ENCODE measurements at places on chromosomes 4 and X.

DNA sequence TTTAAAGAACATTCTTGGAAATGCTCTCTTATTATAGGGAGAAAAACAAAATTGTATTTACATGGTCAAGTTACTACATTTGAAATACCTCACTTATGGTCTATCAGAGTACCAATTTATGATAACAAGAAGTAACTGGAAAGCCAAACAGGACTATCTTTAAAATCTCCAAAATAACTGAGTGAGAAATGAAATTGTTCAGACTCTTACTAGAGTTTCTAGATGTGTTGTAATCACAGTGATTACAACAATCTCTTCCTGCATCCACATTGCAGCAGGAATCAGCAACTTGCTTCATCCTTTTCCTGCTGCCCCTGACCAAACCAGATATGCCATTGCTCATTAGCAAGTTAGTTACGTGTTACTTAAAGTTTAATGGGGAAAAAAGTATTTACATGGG, 245.2 kb upstream of the SMIM31 start:
- DNase-seq = no peak

DNA sequence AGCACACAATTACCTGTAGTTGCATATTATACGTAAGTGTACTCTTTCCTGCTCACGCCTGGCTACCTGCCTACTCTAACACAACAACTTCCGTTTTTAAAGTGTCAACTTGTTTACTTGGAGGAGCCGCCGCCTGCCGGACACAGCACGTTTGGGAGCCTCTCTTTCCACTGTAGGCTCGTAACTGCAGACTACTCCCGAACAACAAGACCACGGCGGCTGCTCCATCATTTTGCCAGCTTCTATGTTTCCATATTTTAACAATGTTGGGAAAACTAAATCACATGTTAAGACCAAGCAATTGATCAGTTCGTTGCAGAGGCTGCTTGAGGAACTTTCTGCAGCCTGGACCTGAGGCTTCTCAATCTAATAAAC, 841 bp downstream of the MTNR1A start:
- no peak for DNase-seq

GRCh38 chr4:8162625-8163024, 4.0 kb upstream of the ABLIM2 start:
- DNase-seq = no peak

DNA sequence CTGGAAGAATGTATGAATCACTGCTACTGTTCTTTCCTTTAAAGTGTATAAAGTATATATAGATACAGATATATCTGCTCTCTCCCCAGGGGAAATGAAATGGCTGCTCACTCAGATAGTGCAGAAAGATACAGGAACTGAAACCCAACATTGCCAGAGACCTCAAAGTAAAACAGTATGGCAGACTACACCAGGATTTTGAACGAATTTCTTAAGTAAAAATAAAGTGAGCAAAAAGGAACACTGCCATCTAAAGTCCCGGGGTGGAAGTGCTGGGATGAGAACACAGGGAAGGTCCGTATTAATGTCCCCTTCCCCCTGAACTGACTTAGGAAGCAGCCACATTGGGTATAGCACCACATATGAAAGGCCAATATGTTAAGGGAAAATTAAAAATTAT, 93.4 kb downstream of the TMA16 start:
- DNase-seq = no peak

DNA sequence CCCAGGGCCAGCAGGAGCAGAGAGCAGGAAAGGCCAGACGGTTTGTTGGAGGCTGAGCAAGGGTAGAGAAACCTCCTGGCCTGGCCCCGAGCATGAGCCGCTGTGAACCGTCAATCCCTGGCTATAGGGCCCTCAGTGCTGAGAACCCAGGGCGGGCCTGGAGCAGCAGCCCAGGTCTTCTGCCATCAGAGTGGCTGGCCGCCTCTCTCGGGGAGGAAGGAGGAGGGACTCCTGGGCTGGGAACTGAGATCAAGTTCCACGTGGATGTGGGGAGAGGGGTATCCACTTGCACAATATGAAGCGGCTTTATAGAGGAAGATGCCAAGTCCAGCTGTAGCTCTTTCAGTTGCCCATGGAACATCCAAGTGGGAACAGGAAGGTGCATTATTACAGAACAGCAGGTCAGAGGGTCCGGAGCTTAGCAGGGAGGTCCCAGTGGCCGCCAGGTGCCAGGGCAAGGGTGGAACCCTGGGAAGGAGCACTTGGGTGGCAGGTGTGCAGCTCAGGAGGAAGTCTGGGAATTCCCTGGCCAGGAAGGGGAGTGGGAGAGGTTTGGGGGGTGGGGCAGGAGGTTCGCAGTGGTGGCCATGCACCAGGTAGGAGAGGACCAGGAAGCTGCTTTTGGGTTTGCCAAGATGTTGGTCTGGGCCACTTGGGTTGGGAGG, 31.7 kb upstream of the CRMP1 start:
- no peak for DNase-seq

- DNase-seq = no peak
These were observed 44.0 kb upstream of the GATB start for GRCh38 chr4:151804821-151805220.
